ENCODE measurements at places on chromosomes 7 and 10.
A peak's percentile ranks its signal among the peaks of the same experiment; 100 is the strongest.

DNA sequence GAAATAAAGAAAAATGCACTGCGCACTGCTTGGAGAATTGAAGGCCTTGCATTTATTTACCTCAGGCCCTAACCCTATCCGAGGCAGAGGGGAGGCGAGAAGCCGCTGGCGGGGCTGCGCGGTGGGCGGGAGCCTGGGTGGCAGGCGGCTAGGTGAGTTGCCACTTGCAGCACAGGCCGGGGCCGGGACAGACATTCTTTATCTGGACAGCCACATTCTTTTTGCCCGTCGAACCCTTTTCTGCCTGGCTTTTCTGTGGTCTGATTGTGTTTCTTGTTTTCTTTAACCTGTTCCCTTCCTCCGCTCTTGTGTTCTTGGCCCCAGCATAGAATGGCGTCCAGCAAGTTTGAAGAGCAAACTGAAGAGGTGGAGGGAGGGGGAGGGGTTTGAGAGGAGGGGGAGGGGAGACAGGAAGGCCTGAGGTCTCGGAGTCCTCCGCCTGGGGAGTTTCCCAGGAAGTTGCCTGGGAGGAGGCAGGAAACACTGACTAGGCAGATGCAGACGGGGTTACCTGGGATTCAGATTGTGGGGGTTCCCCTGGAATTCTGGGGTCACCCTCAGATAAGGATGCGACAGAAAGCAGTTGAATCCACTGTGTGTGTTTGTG lies 5.1 kb downstream of the SHH start:
- DNase-seq: no peak

DNA sequence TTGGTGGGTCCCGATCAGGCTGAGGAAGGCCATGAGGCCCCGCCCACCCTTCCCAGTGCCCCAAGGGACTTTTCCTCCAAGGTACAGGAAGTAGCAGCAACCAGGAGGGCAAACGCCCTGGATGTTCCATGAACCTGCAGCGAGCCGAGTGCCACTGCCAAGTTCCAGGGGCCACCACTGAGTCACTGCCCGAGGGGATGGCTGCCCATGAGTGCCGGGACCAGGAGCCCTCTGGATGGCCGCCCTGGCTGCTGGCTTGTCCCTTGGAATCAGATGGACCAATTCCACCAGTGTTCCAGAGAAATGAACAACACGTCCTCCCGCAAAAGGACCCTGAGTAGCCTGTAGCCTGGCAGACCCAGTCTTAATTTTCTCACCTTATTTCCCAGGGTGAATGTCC lies 74.2 kb downstream of the ZRANB1 start:
- DNase-seq: no peak

GRCh38 chr7:1223196-1223981 lies 9.3 kb upstream of the UNCX start:
- no peak for DNase-seq

DNA sequence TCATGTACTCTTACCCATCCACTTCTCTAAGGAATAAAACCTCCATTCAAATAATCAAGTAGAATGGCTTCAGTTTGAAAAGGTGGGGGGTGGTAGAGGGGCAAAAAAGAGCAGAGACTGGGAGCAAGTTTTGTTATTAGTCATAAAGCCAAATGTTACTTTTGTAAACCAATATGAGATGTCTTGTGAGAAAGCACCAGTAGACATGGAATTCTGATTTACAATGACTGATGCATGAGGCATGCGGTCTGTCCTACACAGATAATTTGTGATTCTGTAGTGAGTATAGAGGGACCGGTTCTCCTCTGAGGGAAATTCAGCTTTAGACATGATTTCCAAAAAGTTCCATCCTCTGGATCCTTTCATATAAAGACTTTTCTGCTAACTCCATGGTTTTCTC lies 12.9 kb upstream of the ABCA13 start:
- DNase-seq: no peak

DNA sequence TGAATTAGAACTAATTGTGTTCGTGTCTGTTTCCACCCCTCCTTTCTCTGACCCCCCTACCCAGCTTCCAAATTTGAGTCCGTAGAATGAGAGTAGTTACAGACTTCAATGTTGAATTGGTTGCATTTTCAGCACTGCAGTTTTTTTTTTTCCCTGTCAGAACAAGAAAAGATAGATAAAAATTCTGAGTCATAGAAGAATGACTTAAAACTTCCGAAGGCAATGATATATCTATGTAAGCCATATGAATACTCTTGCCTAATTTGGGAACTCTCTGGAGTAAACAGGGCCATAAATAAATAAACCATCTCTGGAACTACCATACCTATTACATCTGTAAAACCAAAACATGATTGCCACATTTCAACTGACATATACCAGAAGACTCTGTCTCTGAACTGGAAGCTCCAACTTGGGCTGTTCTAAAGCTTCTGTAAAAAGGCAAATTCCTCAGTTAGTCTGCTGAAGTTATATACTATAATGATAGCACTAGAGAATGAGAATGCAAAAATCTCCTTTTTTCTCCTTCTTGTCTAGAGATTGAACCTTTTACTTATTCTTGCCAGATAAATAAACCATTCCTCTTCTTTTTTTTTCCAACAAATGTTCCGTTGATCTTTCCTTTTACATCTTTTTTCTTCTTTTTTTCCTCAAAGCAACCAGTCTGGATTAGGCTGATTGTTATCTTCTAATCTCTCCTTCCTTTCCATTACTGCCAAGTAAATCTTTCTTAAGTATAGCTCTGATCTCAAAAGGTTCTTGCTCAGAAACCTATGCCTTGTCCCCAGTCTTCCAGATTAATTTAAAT lies 23.5 kb downstream of the VCL start:
- no peak for DNase-seq

DNA sequence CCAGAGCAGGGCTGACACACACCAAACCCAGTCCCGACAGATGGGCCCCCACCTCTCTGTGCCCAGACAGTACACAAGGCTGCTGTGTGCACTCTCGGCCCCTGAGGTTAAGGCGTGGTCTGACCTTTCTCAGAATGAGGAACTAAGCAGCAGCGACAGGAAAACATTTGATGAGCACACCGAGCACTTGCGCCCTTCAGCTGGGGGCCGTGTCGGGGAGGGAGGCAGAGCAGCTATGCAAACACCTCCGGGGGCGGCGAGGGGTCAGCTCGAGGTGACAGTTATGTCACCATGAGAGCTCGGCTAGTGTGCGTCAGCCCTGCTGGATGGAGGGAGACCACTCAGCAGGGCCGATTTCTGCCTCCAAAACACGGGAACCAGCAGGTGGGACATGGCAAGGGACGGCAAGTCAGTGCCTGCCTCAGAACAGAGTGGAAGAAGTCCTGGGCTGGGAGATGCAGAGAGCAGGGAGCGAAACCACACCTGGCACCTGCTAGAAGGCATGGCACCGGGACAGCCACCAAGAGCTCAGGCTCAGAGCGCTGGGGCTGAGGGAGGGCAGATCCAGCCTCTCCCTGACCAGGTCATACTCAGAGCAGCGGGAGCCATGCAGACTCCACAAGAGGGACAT lies 57.4 kb downstream of the CHST15 start:
- peak; percentile 1 for DNase-seq

DNA sequence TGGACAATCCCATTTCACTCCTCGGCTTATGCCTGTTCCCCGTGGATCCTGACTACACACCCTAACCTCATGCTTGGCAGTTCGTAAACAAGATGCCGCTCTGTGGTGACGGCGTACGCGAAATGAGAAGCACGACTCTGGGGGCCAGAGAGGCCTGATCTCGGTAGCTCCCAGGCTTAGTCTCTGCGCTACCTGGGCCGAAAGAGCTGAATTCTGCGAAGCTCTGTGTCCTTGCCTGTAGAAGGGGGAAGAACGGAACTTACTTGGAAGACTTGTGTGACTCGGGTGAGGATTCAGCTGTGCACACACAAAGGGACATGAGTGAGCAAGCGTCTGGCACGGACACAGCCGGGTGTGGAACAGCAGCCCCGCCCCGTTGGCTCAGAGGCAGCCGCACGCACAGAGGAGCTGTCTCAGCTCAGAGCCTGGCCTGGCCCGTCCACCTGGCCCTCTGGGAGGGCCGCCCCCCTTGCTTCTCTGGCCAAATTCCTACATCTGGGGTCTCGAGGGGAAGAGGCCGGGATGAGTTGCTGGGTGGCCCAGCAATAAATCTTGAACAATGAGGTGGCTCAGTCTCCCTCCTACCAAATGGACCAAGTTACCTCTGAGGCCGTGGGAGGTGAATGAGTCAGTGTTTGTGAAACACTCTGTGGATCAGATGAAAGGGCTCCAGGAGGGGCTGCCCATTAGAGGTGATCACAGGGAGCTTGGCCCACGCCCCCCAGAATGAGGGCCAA lies 83.8 kb downstream of the PDGFA start:
- no peak for DNase-seq

DNA sequence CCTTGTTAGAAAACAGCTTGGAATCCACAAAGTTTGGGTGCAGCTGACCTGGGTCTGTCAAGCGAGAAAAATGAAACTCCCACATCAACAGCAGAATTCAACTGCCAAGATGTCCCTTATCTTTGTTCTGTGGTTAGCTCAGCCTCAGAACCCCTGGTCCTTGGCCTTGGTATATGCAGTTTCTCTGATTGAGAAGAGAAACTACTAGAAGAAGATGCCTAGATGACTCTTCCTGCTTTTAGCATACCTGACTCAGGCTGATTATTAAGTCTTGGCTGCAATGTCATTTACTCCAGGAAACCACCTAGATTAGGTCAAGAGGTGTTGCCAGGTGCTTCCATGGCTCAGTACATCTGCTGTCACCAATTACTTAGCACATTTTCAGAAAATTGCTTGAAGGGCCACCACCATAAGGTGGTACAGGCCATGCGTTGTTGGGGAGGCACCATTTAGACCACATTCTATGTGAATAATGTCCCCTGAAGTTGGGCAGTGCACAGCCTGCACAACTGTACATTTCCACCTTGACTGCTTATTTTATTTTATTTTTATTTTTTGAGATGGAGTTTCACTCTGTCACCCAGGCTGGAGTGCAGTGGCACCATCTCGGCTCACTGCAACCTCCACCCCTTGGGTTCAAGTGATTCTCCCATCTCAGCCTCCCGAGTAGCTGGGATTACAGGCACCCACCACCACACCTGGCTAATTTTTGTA lies 59.4 kb upstream of the ZNF438 start:
- DNase-seq: no peak

DNA sequence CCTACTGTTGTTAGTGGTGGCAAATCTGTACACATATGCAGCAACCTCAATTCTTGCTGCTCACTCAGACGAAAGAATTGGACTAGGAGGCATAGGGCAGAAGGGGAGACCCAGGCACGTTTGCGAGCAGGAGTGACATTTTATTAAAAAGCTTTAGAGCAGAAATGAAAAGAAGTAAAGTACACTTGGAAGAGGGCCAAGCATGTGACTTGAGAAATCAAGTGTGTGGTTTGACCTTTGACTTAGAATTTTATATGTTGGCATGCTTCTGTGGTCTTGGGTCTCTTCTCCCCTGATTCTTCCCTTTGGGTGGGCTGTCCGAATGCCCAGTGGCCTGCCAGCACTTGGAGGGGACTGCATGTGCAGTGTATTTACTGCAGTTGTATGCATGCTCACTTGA lies 205.5 kb upstream of the SEMA3D start:
- no peak for DNase-seq

- no peak for DNase-seq
Observed at GRCh38 chr10:62437696-62438095, 63.5 kb downstream of the ZNF365 start.

DNA sequence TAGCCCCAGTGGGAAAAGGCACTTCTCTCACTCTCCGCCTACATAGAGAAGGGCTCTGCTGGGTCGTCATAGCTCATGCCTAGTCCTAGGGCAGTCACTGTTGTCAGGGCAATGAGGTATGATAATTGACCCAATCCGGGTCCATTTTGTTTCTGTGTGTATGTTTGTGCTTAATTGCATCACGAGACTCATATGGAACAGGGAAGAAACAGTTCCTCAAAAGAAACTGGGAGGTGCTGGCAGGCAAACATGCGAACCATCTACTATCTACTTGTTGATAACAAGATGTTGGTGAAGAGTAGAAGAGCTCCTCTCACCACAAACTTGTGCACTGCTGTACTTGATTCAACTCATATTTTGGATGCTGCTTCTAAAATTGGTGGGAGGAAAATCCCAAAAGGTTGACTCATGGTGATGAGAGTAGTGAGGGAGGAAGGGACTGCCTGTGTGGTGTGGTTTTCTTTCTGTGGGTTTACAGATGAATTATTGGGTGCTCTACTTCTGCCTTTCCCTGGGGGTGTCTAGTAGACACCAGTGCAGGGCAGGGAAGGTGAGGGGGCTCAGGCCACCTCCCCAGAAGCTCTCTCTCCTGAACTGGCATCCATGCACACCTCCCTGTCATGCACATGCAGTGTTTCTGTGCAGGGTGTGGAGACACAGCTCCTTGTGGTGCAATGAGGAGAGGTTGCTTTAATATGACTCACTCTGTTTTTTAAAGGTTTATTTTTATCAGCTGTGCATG lies 29.4 kb downstream of the LSMEM1 start:
- no peak for DNase-seq

DNA sequence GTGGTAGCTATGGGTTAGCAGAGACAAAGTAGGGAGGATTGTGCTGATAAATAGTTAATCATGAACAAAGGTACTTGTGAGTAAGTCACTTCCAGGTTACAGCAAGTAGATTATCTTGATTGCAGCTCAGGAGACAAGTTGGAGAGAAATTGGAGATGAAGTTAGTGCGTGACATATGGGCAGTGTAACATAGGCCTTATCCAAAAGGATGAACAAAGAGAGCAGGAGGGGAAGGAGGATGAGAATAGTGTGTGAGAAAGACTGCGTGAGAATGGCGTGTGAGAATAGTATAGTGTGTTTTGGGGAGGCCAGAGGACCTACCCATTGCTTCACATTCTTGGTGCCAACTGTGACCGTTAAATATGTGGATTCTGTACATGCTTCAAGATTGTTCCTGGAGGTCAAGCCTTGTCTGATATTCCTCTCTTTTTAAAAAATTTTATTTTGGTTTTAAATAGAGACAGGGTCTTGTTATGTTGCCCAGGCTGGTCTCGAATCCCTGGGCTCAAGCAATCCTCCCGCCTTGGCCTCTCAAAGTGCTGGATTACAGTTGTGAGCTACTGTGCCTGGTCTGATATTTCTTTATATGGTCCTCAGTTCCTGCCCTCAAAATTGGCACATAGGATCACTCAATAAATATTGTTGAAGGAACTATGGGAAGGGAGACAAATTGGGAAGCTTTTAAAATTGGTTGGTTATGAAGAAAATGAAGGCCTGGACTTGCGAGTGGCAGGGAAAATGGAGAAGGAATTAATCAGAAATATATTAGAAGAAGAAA lies 3.2 kb downstream of the VCL start:
- DNase-seq: no peak

DNA sequence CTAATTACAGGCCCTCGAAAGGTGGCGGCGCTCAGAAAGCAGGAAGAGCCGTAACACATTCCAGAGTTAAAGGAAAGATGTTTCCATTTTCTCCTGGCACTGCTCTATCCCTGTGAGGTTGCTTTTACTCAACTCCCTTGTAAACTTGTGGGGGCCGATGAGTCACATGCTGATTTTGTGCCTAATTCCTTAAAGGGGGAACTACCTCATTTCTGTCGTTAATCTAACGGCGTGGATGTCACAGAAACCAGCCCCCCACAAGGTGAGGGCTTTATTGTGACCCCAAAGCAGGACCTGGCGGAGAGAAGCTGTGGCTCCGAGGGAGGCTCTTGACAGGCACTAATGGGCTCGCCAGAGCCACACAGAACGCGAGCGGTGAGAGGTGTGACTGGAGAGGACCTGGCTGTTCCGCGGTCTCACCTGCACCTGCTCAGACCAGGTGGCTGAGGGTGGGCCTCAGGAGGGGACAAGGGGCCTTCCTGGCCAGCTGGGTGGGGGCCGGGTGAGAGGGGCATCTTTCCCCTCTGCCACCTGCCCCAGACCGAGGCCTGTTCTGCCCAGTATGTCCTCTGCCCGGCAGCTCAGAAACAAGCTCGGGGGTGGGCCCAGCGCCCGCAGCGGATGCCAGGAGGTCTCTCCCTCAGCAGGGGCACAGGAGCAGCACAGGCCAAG lies 50.9 kb downstream of the CALML3 start:
- no peak for DNase-seq

GRCh38 chr10:43955002-43955596 lies 306.4 kb upstream of the ZNF32 start:
- DNase-seq: no peak

All from stimulated activated CD4-positive, alpha-beta T cell treated with anti-CD3 and anti-CD28 coated beads, Interleukin-1b, Interleukin-23, amount 100 ng/mL, for 24 hours (primary cell).